GDM1 (cell line): ENCODE measurements at places on chromosomes 4 and X.
A peak's percentile ranks its signal among the peaks of the same experiment; 100 is the strongest.

- no peak for DNase-seq
Measured at GRCh38 chr4:46994007-46994405, 625 bp upstream of the GABRA4 start.

- DNase-seq: no peak
Measured at GRCh38 chr4:10096978-10097335, 19.6 kb downstream of the WDR1 start.

- no peak for DNase-seq
Measured at GRCh38 chr4:36177946-36178345, 66.4 kb downstream of the ARAP2 start.

- no peak for DNase-seq
Measured at GRCh38 chr4:185745891-185746290, 66.1 kb downstream of the SORBS2 start.

- DNase-seq: no peak
Measured at GRCh38 chr4:1967512-1968149, 41.1 kb downstream of the NELFA start.

DNA sequence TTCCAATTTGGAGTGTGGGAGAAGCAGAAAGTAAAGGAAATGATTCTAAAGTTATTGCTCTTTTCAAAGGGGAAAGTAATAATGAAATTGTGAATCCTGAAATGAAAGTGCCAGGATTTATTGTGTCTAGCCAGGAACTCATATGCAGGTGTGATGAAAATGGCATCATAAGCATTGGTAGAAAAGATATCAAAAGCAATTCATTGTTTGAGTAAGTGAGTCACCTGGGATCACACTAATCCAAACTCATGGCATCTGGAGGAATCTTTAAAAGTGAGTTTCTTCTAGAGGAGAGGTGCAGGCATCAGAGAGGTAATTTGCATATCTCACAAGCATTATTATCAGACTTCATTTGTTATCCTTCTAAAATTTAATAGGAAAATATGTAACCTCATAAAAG lies 84.7 kb downstream of the LARP7 start:
- no peak for DNase-seq

- no peak for DNase-seq
Measured at GRCh38 chr4:144970597-144970996, 127.4 kb downstream of the ANAPC10 start.

GRCh38 chrX:132041015-132041414 lies 17.9 kb downstream of the STK26 start:
- DNase-seq: no peak

DNA sequence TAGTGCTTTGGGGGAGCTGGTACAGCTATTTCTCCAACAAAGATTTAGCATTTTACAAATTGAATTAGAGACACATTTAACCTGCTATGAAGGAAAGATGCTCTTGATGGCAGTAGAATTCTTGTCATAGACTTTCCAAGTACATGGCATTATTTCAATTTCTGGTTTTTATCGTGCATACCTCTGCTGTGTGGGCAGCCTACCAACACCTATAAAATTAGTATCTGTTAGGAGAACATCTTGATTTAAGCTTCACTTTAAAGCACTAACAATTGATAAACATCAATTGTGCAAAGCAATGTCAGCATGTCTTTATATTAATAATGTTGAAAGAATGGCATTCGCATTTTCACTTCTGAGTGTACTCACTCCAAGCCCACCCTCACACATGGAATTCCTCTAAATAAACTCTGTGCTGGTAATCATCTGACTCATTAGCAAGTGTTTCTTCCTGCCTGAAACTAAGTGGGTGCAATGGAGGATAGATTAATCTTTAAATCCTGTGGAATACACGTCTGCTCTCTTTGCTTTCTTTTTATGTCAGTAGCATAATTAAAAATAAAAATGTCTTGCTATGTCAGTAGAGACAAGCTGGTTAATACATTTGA lies 279.8 kb upstream of the MAGEB18 start:
- DNase-seq: no peak

DNA sequence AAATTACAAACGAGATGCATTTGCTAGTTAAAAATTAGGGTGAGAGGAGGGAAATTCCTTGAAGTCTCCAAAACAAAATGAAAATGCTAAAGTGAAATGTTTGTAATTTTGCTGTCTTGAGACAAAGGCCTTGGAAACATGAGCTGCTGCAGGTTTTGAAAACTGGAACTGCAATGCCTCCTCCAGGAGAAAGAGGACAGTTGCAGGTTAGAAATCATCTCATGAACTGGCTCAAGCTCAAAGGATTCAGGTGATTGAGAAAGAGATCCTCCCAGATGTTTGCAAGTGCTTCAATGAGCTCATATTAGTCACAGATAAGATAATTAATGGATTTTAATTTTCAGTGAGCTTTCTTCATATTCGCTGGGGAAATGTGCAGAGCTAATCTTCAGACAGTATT lies 32.4 kb downstream of the SMPX start:
- no peak for DNase-seq

- DNase-seq: no peak
Measured at GRCh38 chrX:106742805-106743204, 16.3 kb downstream of the RNF128 start.

DNA sequence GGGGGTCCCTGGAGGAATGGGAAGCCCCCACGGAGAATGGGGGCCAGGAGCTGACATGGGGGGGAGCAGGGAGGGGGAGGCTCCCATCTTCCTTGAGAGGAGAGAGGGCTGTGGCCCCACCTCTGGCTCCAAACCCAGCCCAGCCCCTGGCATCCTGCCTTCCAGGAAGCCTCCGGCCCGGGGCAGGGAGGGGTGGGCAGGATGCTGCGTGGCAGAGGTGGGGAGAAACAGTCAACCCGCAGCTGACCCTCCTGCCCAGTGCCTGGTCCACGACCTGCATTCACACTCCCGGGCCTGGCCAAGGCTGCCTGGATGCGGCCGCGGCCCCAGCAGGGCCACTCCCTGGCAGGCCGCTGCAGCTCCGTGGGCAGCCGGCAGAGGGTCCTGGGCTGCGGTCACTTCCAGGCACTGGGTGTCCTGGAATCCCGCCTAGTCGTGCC lies 39.0 kb downstream of the CPLX1 start:
- DNase-seq: no peak

- no peak for DNase-seq
Measured at GRCh38 chr4:130131536-130131935, 1035.6 kb downstream of the C4orf33 start.

DNA sequence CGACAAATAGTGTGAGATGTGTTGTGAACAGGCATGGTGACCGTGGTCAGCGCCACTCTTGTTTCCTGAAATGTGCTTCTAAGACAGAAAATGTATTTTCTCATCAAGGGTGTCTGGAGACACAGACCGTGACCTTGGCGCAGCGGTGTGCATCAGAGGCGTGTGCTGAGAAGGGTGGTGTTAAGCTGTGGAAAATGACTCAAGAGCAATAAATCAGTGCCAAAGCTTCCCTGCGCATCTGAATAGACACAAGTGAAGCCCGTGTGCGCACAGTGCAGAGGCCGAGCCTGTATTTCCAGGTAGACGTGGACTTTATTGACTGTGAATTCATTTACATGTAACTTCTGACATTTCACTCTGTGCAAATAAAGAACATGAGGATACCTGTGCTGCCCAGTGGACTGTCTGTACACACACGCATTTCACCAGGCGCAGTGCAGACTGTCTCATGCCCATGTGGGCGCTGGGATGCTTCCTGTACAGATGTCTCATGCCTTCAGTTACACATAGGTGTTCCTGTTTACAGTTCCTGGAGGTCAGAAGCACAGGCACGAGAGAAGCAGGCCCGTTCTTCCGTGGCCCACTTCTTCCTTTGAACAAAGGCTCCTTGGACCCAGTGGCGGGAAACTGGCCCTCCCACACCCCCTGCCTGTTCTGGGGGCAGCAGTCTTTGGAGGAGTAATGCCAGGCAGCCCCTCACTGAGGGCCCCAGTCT lies 31.9 kb downstream of the NSG1 start:
- DNase-seq: no peak

GRCh38 chr4:84381759-84382158 lies 117.3 kb downstream of the NKX6-1 start:
- no peak for DNase-seq

DNA sequence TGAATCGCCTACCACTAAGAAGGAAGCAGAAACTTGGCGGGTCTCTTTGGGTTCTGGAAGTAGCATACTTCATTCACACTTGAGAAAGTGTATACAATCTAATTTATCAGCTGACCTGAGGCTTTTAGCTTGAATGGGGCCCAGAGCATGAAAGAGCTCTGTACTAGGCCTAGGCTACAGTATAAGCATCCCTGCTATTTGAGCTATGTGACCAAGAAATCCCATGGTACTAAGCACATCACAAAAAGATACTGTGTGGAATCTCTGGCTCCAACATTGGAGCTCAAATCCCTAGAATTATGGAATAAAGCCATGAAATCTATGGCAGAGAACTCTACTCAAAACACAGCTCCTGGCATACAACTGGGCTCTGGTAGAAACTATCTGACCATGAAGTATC lies 43.9 kb upstream of the CCDC149 start:
- DNase-seq: no peak

GRCh38 chr4:22482250-22483127 lies 33.4 kb downstream of the ADGRA3 start:
- DNase-seq: no peak

GRCh38 chrX:133786382-133786781 lies 199.0 kb downstream of the GPC3 start:
- no peak for DNase-seq

DNA sequence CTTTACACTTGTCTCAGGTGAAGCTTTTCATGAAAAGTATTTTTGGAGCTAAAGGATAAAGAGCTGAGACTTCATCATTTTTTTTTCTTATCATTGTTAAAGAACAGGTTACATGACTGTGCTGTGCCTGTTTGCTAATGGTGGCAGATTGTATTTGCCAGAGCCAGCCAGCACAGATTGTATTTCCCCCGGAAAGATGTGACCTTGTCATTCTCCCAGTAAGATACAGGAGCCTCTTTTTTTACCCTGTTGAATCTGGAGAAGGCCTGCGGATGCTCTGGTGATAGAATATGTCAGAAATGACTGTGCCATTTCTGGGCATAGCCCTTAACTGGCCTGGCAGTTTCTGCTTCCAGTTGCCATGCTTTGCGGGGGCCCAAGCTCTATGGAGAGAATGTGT lies 91.9 kb downstream of the GPRIN3 start:
- no peak for DNase-seq

GRCh38 chrX:68685685-68686084 lies 38.2 kb downstream of the STARD8 start:
- DNase-seq: peak; percentile 51

DNA sequence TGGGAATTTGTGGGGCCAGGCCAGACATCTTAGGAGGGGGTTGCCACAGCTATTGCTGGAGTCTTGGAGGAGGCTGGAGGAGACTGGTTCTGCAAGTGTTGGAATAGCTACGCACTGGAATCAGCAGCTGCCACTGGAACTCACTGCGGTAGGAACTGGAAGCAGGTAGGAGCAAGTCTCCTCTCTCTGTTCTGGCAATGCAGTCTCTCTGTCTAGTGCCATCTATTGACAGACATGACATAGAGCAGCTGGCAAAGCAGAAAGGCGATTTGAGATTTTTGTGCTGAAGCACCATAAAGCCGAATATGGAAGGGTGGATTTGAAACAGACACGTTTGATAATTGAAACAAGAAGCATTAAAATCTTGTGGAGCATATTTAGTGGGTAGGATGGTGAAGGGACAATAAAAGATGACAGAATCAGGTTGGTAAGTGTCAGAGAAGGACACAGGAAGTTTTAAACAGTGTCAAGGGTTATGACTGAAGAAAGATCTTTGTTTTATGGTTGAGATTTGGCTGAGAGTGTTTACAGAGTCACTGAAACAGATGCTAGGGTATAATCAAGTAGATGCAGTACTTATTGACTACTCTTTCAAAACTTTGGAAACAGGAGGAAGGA lies 23.5 kb upstream of the SYNPO2 start:
- DNase-seq: peak; percentile 10

DNA sequence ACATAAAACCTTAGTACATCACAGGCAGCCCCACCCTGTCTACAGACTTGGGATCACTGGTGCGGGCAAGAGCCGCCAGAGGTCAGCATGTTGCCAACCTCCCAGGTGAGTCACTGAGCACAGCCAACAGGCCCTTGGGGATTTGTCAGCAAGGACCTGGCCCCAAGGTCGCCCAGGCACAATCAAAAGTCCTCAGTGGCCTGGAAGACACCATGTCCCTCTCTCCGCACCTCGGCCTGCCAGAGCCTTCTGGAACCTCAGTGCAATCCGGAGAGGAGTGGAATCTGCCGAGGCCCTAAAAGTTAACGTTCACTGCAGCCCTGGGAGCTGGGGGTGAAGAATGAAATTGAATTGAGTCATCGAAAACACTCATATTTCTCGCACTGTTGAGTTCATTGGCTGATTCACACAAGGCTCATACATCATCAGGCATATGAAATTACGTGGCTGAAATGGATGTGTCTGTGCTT lies 74.3 kb downstream of the WFS1 start:
- no peak for DNase-seq

DNA sequence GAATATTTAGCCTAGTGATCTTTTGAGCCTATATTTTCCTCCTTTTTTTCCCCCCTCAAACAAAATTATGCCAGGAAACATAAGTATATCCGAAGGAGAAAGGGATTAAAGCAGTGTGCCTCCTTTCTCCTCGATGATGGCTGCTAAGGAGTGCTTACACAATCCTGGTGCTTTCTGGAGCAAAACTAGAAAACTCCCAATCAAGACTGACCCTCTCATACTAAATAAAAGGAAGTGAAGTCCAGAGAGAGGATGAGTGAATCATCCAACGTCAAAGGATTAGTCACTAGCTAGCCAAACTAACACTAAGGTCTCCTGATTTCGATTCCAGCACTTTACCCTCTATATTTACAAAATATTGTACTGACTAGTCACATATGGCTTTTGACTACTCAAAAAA lies 146.8 kb downstream of the PPP3CA start:
- DNase-seq: no peak

- no peak for DNase-seq
Measured at GRCh38 chr4:83851261-83852084, 315.6 kb downstream of the GPAT3 start.

DNA sequence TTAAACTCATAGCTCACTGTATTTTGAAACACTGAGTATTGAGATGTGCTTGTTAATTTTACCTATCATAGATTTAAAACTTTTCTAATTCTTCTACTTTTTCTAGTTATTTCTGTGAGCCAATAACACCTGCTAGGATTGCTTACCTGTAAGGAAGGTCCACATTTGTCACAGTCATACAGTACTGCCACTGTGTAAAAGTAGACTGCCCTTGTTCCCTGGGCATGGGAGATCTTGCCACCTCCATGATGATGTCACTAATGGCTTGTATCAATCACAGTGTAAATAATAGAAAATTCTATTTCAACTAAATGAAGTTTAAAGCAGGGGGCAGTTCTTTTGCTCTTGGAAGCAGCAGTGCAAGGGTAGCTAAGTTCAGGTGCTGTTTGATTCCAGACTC lies 35.9 kb downstream of the GK start:
- no peak for DNase-seq

DNA sequence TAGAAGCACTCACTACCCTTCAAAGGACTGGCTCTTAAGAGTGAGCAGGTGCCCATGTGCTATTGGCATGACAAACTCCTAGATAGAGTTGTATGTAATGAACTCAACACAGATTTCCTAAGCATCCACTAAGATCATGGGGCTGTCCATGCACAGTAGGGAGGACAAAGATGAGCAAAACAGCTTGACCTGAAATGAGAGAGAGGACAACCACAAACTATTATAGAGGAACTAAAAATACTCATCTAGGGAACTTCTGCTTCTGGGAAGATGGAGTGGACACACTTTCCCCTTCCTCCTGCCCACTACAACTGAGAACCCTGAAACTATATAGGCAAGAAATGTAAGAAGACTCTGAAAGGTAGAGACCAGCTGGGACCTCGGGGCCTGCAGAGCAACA lies 20.8 kb upstream of the TMEM128 start:
- DNase-seq: no peak

- no peak for DNase-seq
Measured at GRCh38 chr4:183118585-183118984, 19.5 kb downstream of the WWC2 start.

- no peak for DNase-seq
Measured at GRCh38 chr4:147042046-147042445, 96.4 kb upstream of the TTC29 start.
